Left renal cortex interstitium (tissue), 4 donors: ENCODE measurements at places on chromosomes 5 and 9. TPM values are rescaled to one million over a fixed set of nuclear protein-coding genes. Genes with fewer than 3 reads are reported as not detected.

GRCh38 chr9:88746029-88746742 is 211.2 kb downstream of the NXNL2 start:
- DNase-seq: no peak

GRCh38 chr9:16029796-16030363 is 477.0 kb downstream of the CCDC171 start:
- no peak for DNase-seq

DNA sequence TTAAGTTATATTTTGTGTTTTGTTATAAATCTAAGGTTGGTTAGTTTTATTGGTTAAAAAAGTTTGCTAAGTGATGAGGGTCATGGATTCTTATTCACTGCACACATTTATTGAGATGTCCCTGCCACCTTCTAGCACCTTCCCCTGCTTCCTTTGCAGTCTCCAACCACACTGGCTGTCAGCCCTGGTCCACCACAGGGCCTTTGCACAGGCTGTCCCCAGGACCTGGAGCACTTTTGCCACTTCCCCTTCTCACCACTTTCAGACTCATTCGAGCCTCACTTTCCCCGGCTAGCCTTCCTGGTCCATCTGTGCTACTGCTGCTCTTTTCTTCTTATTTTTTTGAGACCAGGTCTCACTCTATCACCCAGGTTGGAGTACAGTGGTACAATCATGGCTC is 45.3 kb downstream of the ARHGAP26 start:
- no peak for DNase-seq

GRCh38 chr9:110146373-110146772 is 61.6 kb downstream of the C9orf152 start:
- no peak for DNase-seq

HARS1 gene
- 63.2 TPM for polyA plus RNA-seq

IL13 gene
- 0.13 TPM for polyA plus RNA-seq
